NCI-H1694 (cell line): ENCODE measurements at places on chromosomes 11 and 22.
A peak's percentile ranks its signal among the peaks of the same experiment; 100 is the strongest.

DNA sequence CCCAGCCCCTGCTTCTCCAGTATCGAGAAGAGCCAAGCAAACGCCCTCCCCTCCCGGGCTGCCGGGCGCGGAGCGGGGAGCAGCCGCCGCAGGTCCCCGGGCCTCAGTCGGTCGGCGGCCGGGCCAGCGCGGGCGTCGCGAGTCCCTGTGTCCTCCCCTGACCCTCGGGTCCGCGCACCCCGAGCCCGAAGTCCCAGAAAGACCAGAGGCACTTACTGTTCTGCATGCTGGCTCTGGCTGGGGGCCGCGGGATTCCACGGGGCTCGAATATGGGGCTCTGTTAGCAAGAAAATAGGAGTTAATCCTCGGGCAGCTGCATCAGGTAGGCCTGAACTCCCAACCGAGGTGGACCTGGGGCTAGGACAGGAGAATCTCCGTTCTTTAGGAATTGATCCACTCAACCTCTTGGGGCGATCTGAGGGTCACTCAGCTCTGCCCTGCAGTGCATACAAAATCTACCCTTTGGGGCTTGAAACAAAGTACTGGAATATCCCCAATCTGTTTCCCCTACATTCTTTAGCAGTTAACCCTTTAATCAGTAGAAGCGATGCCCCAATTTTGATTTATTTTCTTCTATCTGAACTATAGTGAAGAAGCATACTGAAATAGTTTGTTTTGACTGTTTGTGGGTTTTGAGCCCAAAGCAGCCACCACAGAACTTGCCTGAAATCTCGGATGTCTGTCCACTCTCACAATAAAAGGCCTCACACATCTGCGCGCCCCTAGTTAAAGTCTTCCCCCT is 4.8 kb downstream of the PAX6 start:
- no peak for DNase-seq

DNA sequence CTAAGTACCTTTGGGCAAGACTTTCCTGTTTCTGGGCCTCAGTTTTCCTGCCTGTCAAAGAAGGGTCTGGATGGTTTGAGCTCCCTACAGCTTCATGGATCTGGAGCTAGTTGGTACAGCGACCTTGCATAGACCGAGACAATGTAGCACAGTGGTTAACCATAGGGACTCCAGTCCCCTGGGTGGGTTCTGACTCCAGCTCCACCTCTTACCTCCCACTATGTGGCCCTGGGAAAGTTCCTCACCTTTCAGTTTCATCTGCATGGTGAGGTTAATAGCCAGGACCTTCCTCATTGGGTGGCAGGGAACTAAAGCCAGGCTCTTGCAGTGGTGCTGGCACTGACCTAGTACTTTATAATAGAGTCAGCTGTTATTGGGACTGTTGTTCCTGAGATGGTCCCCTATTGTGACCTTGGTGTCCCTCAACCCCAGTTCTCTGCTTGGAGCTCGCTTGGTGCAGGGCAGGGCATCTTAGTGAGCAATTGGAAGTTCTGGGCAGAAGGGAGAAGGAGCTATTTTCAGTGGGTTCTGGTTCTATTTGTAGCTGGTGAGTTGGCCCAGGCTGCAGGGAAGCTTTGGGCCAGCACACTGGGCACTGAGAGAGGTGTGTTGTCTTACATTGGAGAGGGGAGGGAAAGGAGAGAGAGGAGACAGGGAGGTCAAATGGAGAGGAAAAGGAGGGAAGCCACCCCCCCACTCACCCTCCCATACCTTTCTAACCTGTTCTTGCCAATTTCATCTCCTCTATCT is 10.7 kb upstream of the MTMR3 start:
- DNase-seq, result no peak

DNA sequence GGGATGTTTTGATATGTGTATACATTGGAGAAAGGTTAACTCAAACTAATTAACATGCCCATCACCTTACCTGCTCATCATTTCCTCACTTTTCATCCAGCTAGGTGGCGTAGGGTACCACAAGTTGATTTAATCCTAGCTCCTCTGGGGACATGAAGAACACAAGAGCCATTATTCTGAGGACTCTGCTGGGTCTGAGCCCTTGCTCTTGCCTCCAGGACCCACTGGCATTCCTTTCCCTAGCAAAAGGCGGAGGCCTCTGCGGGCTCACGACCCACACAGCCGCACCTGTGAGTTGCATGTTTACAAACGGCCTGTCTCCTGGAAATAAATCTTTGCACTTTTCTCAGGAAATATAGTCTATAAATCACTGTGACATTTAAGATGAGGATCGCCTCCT is 871.9 kb downstream of the TBC1D22A start:
- DNase-seq, result no peak

GRCh38 chr11:46718155-46719019 is 626 bp upstream of the F2 start:
- no peak for DNase-seq

GRCh38 chr11:1765871-1766718 is 2.4 kb upstream of the CTSD start:
- DNase-seq, result no peak

DNA sequence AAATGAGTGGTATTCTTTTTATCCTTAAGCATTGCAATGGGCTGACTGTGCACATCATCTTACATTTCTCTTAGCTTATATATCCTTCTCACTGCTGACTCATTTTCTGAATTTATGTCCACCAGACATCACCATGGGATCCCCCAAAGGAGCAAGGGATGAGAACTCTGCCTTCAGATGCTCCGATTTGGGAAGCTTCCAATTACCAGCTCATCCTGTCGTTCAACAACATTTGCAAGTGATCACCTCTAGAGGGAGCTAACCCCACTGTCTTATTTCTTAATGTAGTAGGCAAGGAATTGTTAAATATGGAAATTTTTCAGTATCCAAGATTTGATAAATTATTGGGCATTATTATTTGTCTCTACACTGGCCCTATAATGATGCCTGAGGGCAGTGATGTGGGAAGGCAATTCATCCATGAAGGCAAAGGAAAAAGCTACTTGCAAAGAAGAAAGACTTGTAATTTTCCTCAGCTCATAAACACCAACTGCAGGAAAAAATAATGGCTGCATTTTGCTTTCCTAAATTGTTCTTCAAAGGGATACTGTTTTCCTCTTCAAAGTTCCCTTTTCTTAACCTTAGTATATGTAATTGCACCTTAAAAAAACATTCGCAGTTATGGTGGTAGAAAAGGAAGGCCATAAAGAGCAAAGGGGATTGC is 102.4 kb upstream of the FSHB start:
- no peak for DNase-seq

- DNase-seq, result no peak
Observed at GRCh38 chr11:8296872-8297271, 33.2 kb upstream of the LMO1 start.

DNA sequence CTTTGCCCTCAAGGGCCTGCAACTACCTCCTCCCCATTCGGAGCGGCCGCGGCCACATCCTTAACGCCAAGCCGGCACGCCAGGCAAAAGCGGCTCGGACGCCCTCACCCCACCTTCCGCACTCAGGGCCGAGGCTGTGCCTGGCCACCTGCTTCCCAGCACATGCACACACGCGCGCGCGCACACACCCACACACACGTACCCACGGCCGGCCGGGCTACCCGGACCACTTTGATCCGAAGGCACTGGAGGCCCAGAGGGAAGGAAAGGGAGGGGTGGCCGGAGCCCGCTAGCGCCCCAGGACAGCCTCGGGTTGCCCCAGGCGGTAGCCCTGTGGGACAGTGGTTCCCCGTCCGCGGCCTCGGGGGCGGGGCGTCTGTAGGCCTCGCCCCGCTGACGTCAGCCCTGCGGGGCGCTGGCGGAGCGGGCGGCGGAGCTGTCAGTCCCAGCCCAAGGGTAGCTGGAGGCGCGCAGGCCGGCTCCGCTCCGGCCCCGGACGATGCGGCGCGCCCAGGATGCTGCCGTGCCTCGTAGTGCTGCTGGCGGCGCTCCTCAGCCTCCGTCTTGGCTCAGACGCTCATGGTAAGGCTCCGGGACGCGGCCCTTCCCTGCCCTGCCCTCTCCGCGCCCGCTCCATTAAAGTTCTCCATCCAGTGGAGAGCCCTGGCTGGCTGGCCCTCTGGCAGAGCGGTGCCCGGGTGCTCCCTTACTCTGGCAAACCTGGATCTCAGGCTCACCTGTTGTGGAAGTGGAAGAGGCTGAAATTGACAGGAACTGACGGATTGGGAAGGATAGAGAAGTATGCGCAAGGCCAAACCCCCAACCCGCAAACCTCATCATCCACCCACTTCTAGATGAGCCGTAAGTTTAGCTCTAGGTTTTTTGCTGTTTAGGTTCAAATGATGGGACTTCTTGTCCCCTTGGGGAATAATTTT is at the start of gene IL10RA:
IL10RA (plus strand) TSS at position 442 of the 935 bp plus-strand sequence; CDS start at position 516, 74 bp downstream.
- no peak for DNase-seq

GRCh38 chr11:123330948-123331347 is 99.1 kb upstream of the GRAMD1B start:
- DNase-seq, result no peak

DNA sequence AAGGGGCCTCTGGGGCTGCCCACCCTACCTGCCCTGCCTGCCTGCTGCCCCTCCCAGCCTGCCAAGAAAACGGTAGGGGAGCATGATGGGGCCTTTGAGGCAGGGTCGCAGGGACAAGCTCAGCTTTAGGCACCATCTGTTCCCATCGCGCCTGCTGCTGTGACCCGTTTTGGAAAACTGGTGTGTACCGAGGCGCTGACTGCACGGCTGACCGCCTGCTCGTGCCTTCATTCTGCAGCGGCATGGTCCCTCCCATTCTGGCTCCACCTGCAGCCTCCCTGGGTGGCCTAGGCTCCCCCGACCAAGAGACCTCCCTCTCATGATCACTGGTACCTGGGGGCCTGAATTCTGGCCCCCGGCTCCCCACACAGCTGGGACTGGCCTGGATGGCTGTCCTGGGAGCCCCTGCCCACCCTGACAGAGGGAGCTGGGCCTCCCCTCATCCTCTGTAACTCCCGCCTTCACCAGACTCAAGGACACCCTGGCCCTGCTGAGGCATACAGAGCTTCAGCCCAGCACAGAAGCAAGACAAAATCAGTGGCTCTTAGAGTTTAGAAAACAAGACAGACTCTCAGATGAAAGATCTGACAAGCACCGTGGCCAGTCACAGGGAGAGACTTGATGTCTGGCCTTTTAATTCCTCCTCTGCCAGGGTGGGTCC is 6.5 kb upstream of the MYRF start:
- DNase-seq, result no peak

DNA sequence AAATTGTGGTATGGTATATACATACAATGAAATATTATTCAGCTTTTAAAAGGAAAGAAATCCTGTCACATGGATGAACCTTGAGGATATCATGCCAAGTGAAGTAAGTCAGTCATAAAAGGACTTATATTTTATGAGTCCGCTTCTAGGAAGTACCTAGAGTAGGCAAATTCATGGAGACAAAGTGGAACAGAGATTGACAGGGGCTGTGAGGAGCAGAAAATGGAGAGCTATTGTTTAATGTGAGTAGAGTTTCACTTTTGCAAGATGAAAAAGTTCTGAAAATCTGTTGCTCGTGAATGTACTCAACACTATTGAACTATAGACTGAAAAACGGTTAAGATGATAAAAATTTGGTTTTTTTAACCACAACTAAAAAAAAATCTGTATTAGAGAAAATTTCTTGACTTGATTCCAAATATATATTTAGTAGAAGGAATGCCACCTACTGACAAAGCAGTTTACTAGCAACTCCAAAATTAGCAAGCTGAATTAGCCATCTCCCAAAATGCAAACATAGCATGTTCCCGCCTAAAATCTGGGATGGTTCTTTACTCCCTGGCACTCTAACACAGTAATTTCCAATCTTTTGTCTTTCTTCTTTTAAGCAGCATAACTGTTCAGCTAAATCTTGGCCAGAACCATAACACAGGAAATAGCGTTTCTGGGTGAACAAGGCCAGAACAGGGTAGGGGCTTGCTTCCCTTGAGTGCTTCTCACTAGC is 1.5 kb downstream of the UFD1 start:
- DNase-seq, result no peak

GRCh38 chr11:72227316-72228228 is 3.0 kb downstream of the INPPL1 start:
- peak; percentile 57 for DNase-seq

DNA sequence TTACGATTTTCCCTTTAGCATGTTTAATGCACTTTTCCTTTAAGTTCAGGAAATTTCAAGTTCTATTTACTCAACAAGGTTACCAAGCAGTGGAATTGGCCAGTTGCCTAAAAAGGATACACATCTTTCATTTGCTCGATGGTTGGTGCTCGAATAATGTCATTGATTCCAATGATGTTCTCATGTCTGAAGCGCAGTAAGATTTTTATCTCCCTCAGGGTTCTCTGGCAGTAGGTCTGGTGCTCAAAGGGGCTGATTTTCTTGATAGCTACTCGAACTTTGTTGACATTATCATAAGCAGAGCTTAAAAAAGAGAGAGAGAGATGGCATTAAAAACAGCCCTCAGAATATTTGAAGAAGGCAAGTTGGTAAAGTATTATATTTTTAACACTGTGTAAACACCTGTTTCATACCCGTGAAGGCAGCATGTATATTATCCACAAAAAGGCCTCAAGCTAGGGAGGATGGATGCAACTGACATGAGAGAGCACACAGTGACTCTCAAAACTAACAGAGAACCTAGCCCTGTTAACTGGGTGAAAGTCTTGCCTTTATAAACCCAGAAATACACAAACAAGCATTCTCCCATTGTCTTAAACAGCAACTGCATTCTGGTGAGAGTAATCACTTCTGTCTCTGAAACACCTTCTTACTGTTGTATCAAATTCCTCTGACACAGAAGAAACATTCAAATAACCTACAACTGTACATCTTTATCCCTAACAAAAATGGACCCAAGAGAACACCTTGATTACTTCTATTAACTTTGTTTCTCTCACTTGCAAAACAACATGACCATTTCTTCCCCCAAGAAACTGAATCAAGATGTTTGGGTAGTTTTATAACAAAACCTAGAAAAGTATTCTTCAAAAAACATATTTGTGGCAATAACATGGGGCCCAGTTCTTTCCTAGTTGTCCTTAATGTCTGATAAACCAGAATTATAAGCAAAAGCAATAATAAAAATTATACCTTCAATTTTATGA is 59.6 kb downstream of the MAPK1 start:
- DNase-seq, result no peak

GRCh38 chr11:119874660-119875238 is 145.7 kb upstream of the NECTIN1 start:
- DNase-seq, result no peak

DNA sequence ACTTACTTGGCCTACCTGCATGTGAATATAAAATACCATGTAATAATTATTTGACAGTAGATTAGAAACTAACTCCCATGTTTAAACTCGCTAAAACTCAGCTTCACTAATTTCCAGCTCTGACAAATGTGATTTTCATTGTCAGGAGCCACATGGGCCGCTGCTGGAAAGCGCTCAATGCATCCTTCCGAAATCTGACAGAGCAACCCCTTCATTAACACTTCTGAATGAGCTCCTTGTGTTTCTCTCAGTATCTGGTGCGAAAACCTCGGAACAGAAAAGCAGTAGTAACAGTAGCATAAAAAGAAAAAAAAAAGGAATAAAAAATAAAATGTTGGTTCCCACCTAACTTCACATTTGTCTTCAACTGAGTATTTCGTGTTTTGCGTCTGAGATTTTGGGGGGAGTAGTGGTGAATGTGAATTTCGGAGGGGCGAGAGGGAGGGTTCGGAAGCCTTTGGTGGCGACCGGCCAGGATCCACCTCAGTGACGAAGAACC is 710 bp downstream of the MTCH2 start:
- DNase-seq, result no peak

- DNase-seq, result no peak
Observed at GRCh38 chr11:118841469-118842242, 42.0 kb upstream of the CXCR5 start.

- peak; percentile 25 for DNase-seq
Observed at GRCh38 chr11:100637706-100638105, 49.4 kb upstream of the ARHGAP42 start.
